ENCODE measurements at places on chromosomes 1 and 21.

GRCh38 chr1:1021920-1022259 is 2.0 kb downstream of the AGRN start:
- DNase-seq = no peak

DNA sequence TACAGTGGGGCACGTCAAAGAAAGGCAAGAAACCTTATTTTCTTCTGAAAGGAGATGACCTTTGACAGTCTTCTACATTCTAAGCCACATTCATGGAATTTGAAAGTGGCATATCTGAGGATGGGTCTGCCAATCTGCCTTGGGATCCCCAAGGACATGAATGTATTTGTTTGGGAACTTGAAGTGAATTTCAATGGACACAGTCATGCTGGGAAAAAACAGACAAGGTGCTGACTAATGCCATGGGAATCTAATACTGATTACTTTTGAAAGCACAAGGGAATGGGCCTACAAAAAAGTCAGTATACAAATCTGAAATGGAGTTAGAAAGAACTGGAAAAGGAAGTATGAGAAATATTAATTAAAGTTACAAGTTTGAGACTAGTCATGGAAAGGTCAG is 128.8 kb downstream of the KCNJ6 start:
- DNase-seq = peak; percentile 92

- no peak for DNase-seq
These were observed 337.1 kb downstream of the SIPA1L2 start for GRCh38 chr1:232292818-232293217.

- peak; percentile 99 for DNase-seq
These were observed 41.0 kb upstream of the COL18A1 start for GRCh38 chr21:45363921-45364467.

DNA sequence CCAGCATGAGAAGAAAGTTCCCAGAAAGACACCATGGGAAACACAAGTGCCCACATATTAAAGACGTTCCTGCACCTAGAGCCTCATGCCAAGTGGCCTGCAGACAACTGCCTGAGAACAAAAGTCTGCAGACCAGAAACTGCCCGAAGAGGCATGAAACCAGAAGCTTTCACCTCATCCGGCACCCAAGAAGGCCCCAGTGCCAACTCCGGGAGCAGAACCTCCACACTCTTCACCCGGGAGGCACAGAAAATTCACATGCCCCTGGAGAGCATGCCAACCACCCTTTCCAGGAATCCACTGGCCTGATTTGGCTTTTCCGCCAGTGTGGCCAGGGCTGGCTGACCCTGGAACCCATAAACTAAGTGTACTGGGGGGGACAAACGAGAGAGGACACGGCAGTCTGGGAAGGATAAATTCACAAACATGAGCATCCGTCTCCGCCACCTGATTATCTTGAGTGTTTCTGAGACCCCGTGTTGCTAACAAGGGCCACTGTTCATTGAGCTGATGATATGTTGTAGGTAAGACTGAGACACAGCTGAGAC is 6.8 kb downstream of the TFF2 start:
- DNase-seq = no peak

GRCh38 chr1:13917607-13918006 is 217.6 kb downstream of the PRDM2 start:
- no peak for DNase-seq

DNA sequence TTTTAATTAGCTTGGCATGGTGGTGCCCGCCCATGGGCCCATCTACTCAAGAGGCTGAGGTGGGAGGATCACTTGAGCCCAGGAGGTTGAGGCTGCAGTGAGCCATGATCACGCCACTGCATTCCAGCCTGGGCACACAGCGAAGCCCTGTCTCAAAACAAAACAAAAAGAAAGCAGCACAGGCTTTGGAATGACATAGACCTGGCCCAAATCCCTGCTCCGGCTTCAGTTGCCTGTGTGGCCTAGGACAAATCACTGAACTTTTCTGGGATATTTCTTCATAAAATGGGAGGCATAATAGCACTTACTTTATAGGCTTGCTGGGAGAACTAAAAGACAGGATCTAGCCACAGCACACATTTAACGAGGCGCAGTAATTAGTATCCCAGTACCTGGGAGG is 2.4 kb downstream of the PEAR1 start:
- no peak for DNase-seq

DNA sequence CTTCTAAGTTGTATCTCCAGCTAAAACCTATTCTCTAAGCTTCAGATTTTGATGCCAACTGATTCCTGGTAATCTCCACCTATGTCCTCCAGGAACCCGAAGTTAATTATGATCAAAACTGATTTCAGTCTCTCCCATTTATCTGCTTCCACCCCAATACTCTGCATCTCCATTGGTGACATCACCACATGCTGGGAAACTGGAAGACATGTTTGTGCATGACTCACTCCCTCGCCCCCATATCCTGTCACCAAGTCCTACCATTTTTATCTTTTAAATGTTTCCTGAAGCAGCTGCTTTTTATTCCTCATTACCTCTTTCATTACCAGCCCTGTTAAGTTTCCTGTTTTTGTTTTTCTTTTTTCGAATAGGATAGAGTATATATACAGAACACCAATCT is 228.5 kb downstream of the LRRC40 start:
- DNase-seq = peak; percentile 13

Data from AG10803 (cell line).